Umbilical cord (tissue), 2 donors: ENCODE measurements at places on chromosomes 7 and 10. TPM values are rescaled to one million over a fixed set of nuclear protein-coding genes. Genes with fewer than 3 reads are reported as not detected.

CLDN3 gene
- 0.72 TPM for total RNA-seq

CALML3 gene
- total RNA-seq = not detected

TACR2 gene
- 7.9 TPM for total RNA-seq

ELAPOR2 gene
- 9.4 TPM for total RNA-seq

POLR3A gene
- total RNA-seq = 18.3 TPM

- DNase-seq = no peak
These were observed 17.9 kb upstream of the HIBADH start for GRCh38 chr7:27680610-27681009.

DNA sequence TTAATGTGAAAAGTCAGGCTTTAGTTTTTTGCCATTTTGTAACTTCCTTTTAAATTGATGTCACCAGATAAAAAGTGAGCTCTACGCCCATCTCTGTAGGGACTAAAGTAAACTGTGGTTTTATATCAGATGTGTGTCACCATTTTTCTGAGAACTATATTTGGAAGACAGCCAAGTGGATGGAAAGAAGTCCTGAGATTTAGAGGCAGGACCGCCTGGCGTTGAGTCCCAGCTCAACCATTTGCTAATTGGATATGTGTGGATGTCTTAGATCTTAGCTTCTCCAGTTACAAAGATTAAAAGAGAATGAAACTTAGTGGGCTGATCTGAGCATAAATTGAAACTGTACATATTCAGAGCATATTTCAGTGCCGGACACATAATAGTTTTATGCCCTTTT lies 691.6 kb upstream of the CELF2 start:
- DNase-seq = no peak

DNA sequence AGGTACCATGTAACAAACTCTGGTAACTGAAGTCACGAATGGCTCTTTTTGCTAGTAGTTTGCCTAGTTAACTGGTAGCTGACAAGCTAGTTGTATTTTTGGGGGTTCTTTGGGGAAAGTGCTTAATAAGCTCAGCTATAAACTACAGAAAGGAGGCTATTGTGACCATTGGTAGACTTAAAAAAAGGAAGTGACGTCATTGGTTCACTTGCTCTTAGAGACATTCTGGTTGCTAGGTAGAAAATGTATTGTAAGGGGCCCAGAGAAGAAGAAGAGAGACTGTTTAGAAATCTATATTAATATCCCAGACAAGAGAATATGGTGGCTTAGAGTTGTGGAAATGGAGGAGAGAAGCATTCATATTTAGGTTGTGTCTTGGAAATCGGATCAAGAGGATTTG lies 103.0 kb downstream of the NXPH1 start:
- no peak for DNase-seq

- DNase-seq = peak; percentile 100
These were observed at the start of gene BBIP1 for GRCh38 chr10:110918643-110919348. TSS of gene BBIP1 (minus strand) at chr10:110919180. CDS start at chr10:110918157, 1,023 bp downstream.

DNA sequence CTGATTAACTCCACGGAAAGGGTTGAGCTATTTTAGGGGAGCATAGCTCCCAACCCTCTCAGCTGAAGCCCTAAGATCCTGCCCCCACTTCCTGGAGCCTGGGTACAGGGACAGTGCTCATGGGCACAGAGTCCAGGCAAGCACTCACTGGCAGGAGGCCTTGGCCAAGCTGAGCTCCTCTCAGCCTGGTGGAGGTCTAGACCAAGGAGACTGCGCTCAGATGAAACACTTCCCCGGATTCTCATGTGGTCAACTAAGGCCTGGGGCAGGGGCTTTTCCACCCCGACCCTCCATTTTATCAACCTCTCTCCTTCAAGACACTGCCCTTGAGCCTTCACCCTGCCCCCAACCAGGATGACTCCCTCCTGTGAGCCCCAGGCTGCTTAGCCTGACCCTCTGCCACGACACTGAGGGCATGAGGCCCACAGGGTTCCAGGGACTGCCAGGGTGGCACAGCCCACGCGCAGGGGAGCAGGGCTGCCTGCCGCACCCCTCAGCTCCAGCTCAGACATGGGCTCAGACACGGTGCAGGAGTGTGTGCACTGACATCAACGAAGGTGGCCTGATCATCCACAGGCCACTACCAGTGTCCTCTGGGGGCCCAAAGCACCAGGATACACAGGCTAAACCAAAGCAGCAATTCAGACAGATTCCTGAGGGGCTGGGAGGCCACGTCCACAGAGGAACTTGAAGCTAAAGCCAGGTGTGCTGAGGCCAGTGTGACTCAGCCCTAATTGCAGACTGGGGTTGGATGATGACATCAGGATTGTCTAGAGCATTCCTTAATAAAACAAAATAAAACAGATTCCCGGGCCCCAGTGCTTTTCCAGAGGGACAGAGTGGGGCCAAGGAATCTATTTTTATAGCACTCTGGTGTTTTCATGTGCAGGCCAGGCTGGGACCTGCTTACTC lies 18.8 kb downstream of the CHAT start:
- no peak for DNase-seq

DNA sequence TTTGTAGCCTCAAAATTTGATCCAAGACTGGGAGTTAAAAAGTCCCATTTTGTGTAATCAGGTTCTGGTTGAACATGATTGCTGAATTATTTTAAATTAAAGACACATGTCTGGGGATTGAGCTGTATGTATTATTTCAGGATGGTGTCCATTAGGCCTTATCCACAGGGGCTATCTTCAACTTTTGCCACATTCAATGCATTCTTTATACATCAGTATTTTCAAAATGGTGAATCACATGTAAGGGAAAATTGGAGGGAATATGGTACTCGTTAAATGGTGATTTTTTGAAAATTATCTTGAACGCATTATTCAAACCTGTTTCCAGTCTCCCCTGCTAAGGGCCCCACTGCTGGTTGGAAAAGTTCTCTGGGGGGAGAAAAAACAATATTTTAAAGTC lies 367.7 kb upstream of the NPVF start:
- no peak for DNase-seq

- no peak for DNase-seq
These were observed 14.4 kb upstream of the FRA10AC1 start for GRCh38 chr10:93716766-93717165.
